ENCODE measurements at places on chromosomes 5 and 9.

- DNase-seq, result no peak
These were observed 316.5 kb downstream of the BNC2 start for GRCh38 chr9:16553869-16554540.

- DNase-seq, result no peak
These were observed 29.8 kb downstream of the ADAMTS2 start for GRCh38 chr5:179315356-179315890.

DNA sequence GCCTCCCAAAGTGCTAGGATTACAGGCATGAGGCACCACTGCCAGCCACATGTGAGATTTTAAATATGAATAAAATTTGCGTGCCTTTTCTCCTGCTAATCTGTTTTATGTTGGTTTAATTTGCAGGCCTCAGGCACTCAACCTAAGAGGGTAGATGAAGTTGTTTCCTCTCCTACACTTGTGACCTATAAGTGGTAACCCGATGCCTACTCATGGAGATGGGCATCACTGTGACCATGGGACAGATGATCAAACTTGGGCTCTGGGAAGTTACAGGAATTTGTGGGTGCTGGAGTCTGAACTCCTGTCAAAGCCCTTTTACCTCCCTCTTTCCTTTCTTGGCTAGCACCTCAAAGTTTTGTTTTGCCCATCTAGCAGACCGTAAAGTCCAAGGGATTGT is 1.1 kb downstream of the SLC28A3 start:
- no peak for DNase-seq

GRCh38 chr5:74492230-74492629 is 148.3 kb downstream of the ENC1 start:
- no peak for DNase-seq

GRCh38 chr9:81772144-81772543 is 82.8 kb upstream of the TLE1 start:
- no peak for DNase-seq

- DNase-seq, result no peak
These were observed 91.4 kb downstream of the SLC12A2 start for GRCh38 chr5:128174951-128175350.

DNA sequence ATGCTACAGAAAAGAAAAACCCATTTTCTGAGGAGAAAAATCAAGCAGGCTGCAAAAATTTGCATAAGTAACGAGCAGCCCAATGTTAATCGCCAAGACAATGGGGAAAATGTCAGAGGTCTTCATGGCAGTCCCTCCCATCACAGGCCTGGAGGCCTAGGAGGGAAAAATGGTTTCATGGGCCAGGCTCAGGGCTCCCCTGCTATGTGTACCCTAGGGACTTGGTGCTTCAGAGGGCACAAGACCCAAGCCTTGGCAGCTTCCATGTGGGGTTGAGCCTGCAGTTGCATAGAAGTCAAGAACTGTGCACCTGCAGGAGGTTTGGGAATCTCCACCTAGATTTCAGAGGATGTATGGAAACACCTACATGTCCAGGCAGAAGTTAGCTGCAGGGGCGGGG is 10.4 kb downstream of the CAAP1 start:
- no peak for DNase-seq

GRCh38 chr5:143657647-143658285 is 154.2 kb upstream of the HMHB1 start:
- DNase-seq, result no peak

GRCh38 chr9:133975511-133975910 is 16.6 kb downstream of the VAV2 start:
- no peak for DNase-seq

- no peak for DNase-seq
These were observed at the start of gene CLIC3 for GRCh38 chr9:136996361-136997292. TSS of gene CLIC3 (minus strand) at chr9:136996568. CDS start at chr9:136996543, 25 bp downstream.

GRCh38 chr5:15791859-15792258 is 291.9 kb downstream of the FBXL7 start:
- no peak for DNase-seq
